CD8-positive, alpha-beta memory T cell (primary cell): ENCODE measurements at places on chromosomes 3 and 15. TPM values are rescaled to one million over a fixed set of nuclear protein-coding genes. Genes with fewer than 3 reads are reported as not detected.

CHRD gene
- not detected for polyA plus RNA-seq

GCNT3 gene
- polyA plus RNA-seq: not detected

ZSCAN29 gene
- polyA plus RNA-seq: 7.5 TPM

CACNA2D2 gene
- 2.6 TPM for polyA plus RNA-seq

PPP1R14D gene
- not detected for polyA plus RNA-seq

MUSTN1 gene
- not detected for polyA plus RNA-seq

FYCO1 gene
- polyA plus RNA-seq: 11.0 TPM

RHCG gene
- not detected for polyA plus RNA-seq

KIF15 gene
- polyA plus RNA-seq: 0.24 TPM

DPPA4 gene
- polyA plus RNA-seq: not detected

GRIP2 gene
- polyA plus RNA-seq: not detected

SPATA12 gene
- polyA plus RNA-seq: not detected

FSIP1 gene
- polyA plus RNA-seq: 1.3 TPM

CAMK1 gene
- 2.9 TPM for polyA plus RNA-seq

GABRB3 gene
- not detected for polyA plus RNA-seq

MBD4 gene
- 33.2 TPM for polyA plus RNA-seq

TGM4 gene
- polyA plus RNA-seq: 0.43 TPM

COL6A5 gene
- not detected for polyA plus RNA-seq

C3orf49 gene
- not detected for polyA plus RNA-seq

CCR9 gene
- 1.4 TPM for polyA plus RNA-seq

SLC9A9 gene
- polyA plus RNA-seq: 18.0 TPM

TM4SF1 gene
- polyA plus RNA-seq: not detected

TIMMDC1 gene
- polyA plus RNA-seq: 81.1 TPM

BFSP2 gene
- polyA plus RNA-seq: 0.82 TPM

MESP2 gene
- not detected for polyA plus RNA-seq

CDCP1 gene
- polyA plus RNA-seq: not detected

KNG1 gene
- polyA plus RNA-seq: not detected

SLC2A2 gene
- not detected for polyA plus RNA-seq

WNT7A gene
- polyA plus RNA-seq: 1.5 TPM

GOLGA6L7 gene
- polyA plus RNA-seq: not detected

SUSD5 gene
- not detected for polyA plus RNA-seq

MYEF2 gene
- 1.2 TPM for polyA plus RNA-seq

MFGE8 gene
- polyA plus RNA-seq: 9.6 TPM

CADM2 gene
- polyA plus RNA-seq: not detected

DZIP1L gene
- polyA plus RNA-seq: not detected

KNL1 gene
- 0.03 TPM for polyA plus RNA-seq

PIGZ gene
- polyA plus RNA-seq: not detected

PAQR5 gene
- polyA plus RNA-seq: not detected

KBTBD13 gene
- polyA plus RNA-seq: not detected

LSAMP gene
- polyA plus RNA-seq: not detected

GOLGA6L10 gene
- 0.16 TPM for polyA plus RNA-seq

CDC25A gene
- polyA plus RNA-seq: not detected

CSTA gene
- polyA plus RNA-seq: not detected

IMPG2 gene
- polyA plus RNA-seq: not detected

CLDN1 gene
- not detected for polyA plus RNA-seq

EXOSC7 gene
- 42.1 TPM for polyA plus RNA-seq

NEIL1 gene
- polyA plus RNA-seq: 2.9 TPM

FOXL2NB gene
- polyA plus RNA-seq: not detected

ENTPD3 gene
- polyA plus RNA-seq: not detected
